ENCODE measurements at places on chromosomes 6 and 20.

GRCh38 chr20:63374504-63374903 lies 13.4 kb upstream of the CHRNA4 start:
- DNase-seq: no peak

GRCh38 chr6:4114123-4114522 lies 21.3 kb downstream of the ECI2 start:
- no peak for DNase-seq

GRCh38 chr6:31935021-31935420 lies 7.5 kb downstream of the C2 start:
- DNase-seq: no peak

DNA sequence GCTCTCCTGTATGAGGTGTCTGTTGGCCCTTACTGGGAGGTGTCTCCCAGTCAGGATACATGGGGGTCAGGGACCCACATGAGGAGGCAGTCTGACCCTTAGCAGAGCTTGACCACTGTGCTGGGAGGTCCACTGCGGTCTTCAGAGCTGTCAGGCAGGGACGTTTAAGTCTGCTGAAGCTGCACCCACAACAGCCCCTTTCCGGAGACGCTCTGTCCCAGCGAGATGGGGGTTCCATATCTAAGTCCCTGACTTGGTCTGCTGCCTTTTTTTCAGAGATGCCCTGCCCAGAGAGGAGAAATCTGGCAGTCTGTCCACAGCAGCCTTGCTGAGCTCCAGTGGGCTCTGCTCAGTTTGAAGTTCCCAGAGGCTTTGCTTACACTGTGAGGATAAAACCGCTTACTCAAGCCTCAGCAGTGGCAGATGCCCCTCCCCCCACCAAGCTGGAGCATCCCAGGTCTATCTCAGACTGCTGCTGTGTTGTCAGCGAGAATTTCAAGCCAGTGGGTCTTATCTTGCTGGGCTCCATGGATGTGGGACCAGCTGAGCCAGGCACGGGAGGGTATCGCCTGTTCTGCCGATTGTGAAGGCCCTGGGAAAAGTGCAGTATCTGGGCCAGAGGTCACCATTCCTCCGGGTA lies 36.3 kb upstream of the IBTK start:
- DNase-seq: no peak

- no peak for DNase-seq
Measured at GRCh38 chr6:35427851-35428321, 24.3 kb upstream of the FANCE start.

DNA sequence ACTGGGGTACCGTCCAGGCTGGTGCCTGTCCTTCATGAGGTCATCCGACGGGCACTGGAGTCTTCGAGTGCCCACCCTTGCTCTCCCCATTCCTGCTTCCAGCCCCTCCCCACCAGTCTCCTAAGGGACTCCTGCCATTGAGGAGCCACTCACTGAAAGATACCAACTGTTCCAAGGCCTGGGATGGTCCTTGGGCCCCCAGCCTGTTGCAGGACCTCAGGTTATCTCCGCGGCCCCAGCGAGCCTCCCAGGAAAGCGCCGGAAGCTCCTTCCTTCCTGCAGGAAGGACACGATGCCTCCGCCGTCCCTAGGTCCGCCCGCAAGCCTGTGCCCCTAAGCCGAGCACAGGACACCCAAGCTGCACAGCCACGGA lies 1.2 kb downstream of the NKAIN4 start:
- DNase-seq: no peak

GRCh38 chr20:44217342-44218092 lies 6.9 kb upstream of the OSER1 start:
- peak; percentile 87 for DNase-seq

GRCh38 chr20:11852811-11853210 lies 64.9 kb upstream of the BTBD3 start:
- no peak for DNase-seq

DNA sequence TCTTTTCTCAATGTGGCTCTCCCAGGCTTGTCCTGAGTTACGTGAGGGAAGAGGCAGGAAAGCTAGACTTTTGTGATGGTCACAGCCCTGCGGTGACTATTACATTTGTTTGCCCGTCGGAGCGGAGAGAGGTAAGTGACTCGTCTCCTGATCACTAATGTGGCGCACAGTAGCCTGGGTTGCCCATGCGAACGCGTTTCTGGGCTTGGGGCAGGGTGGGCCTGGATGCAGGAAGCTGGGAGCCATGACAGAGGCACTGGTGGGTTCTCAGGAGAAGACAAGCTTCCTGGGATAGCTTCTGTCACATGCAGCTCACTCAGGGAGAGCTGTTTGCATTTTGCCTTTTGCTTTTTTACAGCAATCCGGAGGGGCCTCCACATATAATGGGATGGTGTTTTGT lies 60.6 kb downstream of the IGF2R start:
- DNase-seq: no peak

- DNase-seq: no peak
Measured at GRCh38 chr20:50373674-50374286, 136.4 kb upstream of the PTPN1 start.

DNA sequence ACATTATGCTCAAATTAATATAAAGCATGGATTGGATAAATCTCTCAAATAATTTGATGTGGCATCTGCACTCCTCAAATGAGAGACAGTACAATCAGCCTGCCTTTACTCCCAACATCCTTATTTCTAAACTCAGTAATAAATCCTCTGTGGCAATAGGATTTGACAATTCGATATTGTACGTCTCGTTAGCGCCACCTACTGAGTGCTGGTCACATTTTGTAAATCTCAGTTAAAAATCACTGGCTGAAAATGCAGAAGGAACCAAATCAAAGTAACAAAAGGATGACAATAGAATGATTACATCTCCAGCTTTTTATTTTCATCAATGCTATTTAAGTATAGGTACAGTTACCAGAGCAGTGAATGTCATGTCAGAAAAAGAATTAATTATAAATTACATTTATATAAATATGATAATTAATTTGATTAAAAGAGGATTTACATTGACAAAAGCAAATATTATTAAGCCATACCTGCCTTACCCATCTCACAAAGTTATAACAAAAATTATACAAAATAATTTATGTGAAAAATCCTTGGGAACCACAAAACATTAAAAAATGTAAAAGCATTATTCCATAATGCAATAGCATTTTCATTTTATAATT lies 20.2 kb upstream of the GJE1 start:
- DNase-seq: peak; percentile 36

DNA sequence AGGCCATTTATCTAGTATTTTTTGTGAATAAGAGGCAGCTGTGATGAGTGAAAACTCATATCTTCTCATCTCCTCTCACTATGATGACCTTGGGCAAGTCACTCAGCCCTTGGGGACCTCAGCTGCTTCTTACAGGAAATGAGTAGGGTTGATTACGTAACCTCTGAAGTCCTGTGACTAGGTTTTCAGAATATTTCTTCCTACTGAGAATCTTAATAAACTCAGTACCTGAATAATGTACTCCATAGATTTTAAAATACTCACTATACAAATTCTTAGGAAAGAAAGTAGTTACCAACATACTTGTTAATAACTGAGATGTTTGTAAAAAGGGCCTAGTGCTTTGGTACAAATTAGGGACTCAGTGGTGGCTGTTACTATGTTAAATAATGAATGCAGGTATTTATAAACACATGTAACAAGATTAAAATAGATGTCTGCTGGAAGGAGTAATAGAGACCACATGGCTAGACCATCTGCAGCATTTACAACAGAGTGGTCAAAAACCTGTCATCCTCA lies 60.9 kb downstream of the RPRD1B start:
- no peak for DNase-seq

GRCh38 chr6:68059899-68060298 lies 575.2 kb upstream of the ADGRB3 start:
- DNase-seq: no peak

DNA sequence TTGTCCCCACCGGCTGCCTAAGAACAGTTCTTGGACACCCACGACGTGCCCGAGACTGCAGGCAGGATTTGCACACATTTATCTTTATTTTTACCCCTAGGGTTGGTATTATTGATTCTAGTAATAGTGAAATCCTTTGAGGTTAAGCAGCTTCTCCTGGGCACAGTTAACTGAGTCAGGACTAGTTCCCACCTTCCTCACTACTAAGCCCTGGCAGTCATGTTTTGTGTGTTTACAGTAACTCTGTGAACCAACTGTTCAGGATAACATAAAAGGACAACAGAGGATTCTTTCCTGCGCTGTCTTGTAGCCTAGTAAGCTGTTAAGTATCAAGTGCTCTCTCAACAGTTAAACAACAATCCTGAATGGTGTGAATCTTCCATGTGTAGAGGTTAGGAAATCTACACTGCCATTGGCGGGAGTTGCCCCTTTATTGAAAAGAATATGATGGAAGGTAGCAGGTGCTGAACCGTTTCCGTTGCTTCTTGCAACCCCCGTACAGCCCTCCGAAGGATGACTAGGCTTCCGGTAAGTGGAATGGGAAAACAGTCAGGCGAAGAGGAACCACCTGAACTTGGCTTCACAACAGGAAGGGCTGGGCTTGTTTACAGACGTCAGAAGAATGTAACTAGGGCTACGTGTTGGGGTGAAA lies 979 bp upstream of the SOD2 start:
- DNase-seq: peak; percentile 18

- no peak for DNase-seq
Measured at GRCh38 chr20:20000211-20000968, 16.8 kb upstream of the NAA20 start.

- no peak for DNase-seq
Measured at GRCh38 chr20:4820806-4821518, 99.3 kb downstream of the PRND start.

DNA sequence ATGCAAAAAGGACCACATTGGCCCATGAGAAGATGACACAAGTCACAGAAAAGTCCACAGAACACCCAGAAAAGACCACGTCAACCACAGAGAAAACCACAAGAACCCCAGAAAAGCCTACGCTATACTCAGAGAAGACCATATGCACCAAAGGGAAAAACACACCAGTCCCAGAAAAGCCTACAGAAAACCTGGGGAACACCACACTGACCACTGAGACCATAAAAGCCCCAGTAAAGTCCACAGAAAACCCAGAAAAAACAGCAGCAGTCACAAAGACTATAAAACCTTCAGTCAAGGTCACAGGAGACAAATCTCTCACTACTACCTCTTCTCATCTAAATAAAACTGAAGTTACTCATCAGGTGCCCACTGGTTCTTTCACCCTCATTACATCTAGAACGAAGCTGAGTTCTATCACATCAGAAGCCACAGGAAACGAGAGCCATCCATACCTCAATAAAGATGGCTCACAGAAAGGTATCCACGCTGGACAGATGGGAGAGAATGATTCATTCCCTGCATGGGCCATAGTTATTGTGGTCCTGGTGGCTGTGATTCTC lies 11.2 kb downstream of the MUCL3 start:
- DNase-seq: no peak

DNA sequence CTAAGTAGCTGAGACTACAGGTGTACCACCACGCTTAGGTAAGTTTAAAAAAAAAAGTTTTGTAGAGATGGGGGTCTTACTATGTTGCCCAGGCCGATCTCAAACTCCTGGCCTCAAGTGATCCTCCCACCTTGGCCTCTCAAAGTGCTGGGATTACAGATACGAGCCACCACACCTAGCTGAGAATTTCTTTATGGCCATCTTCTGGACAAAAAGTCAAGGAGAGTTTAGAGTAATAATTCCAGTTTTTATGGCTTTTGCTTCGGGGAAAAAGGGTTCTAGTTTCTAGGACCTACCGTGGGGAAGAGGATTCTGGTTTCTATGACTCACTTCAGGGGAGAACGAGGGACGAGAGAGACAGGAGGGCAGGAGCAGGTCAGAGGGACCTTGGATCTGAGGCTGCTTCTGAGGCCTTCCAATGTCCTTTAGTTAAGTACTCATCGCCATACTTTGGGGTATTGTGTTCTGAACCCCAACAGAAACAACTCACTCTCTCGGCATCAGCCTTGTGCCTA lies 69.3 kb upstream of the IER3 start:
- DNase-seq: no peak

- DNase-seq: no peak
Measured at GRCh38 chr6:44533421-44533820, 145.9 kb downstream of the CDC5L start.

DNA sequence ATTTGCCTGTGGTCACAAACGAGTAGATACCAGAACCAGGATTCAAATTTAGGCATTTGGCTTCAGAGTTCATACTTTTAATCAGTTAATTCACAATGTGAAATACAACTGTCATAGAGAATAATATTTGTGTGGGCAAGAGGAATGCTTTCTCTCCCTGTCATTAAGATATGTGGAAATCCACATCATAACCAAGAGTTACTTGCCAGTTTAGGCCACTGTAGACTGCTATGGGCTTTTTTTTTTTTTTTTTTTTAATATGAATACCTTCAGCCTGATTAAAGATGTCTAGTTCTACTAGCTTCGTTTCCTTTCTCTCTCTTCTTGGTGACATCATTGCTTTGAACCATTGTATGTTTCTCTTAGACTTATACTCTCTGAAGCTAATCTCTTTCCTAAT lies 244.9 kb downstream of the ZFAND3 start:
- DNase-seq: no peak

DNA sequence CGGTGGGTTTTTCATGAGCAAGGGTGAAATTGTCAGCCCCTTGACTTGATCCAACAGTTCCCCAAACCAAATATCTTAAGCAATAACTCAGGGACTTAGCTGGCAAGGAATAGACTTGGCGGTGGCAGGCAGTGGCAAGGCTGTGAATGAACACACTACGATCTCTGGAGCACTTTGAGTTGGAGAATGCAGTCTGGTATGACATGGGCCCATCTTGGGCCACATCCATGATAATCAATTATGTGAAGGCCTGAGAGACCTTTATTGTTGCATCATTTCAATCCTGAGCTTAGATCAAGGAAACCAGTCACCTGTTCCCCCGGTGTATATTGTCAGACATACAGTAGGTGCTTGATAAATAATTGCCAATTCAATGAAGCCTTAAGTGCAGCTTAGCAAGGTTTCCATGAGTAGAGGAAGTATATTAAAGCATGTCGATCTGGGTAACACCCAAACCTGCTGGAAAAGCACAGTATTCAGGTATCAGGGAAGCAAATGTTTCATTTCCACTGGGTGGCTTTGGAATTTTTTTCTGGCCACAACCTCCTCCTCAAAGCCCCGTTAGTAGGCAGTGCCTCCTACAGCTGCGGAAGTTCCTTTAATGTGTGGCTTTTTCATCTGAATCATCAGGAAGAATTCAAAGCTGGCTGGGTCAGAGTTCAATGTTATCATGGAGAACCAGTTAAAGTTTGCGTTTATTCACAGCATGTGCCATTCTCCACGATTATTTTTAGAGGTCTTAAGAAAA lies 10.2 kb downstream of the CASS4 start:
- no peak for DNase-seq

- DNase-seq: no peak
Measured at GRCh38 chr6:35797837-35798526, 859 bp upstream of the CLPS start.
